ENCODE measurements at places on chromosomes 6 and 20. TPM values are rescaled to one million over a fixed set of nuclear protein-coding genes. Genes with fewer than 3 reads are reported as not detected.

MYLK4 gene
- total RNA-seq = 0.49 TPM

LTB gene
- total RNA-seq = not detected

ATP6V1G2 gene
- 57.5 TPM for total RNA-seq

NMBR gene
- total RNA-seq = 4.7 TPM

IFT52 gene
- 48.4 TPM for total RNA-seq

SYNDIG1 gene
- 16.7 TPM for total RNA-seq

GUCA1A gene
- total RNA-seq = 1.2 TPM

DCDC2 gene
- 1.7 TPM for total RNA-seq

PRIM2 gene
- total RNA-seq = 14.3 TPM

TRIM38 gene
- 0.49 TPM for total RNA-seq

LRRN4 gene
- under 0.01 TPM for total RNA-seq

Measured in temporal lobe (tissue), 4 donors.